ENCODE measurements at places on chromosomes 7 and 10.

DNA sequence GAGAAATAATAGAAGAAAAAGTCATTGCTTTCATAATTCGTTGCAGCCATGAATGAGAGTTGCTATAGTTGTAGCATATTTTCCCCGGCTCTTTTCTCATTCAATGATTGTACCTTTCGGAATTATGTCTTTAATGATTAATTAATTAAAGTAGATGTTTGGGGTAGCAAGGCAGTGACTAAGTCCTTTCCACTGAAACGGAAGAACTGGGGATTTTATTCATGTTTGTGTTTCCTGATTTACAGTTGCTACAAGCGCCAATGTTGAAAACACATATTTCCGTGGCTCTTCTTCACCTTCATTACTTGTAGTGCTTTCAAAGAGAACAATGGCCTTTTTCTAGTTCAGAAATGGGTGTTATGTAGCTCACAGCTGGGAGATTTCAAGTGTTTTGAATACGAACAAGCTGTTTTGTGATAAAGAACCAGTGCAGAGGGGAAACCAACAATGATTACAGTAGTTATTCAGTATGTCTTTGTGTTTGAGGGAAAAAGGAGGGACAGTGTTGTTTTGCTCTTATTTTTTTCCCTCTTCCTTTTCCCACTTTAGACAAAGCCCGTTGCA is 153.5 kb downstream of the NSUN6 start:
- no peak for DNase-seq

GRCh38 chr7:68623030-68623429 is 975.2 kb upstream of the AUTS2 start:
- DNase-seq = no peak

DNA sequence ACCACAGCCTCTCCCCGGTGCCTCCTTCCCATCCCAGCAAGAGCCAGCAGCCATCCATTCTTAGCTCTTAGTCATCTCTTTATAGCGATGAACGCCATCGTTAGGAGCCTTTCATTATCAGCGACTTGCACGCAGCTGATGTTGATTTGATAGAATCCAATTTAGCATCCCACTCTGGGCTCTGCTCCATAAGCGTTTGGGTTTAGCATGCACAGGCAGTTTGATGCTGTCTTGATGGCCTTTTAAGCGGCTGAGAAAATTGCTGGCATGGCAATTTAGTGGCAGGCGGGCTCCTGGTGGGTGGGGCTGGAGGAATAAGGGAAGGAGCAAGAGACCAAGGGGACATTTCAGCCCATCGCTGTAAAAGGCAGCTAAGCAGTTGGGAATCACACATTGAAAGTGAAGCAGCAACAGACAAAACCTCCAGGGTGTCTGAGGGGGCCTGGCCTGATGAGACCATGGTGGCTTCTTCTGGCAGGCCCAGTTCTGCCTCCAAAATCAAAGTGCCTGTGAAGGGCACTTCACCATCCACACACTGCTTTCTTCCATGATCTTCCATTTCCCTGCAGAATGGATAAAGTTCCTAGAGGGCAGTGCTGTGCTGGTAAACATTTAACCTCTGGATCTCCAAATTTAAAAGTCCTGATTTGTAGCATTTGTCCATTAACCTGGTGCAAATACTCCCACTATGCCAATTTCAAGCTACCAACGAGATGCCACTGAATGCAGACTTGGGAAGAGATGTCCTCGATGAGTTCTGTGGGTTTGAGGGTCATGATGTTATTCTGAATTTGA is 107.8 kb upstream of the PLXNA4 start:
- no peak for DNase-seq

GRCh38 chr7:40604601-40605438 is 470.0 kb downstream of the SUGCT start:
- DNase-seq = peak; percentile 82

DNA sequence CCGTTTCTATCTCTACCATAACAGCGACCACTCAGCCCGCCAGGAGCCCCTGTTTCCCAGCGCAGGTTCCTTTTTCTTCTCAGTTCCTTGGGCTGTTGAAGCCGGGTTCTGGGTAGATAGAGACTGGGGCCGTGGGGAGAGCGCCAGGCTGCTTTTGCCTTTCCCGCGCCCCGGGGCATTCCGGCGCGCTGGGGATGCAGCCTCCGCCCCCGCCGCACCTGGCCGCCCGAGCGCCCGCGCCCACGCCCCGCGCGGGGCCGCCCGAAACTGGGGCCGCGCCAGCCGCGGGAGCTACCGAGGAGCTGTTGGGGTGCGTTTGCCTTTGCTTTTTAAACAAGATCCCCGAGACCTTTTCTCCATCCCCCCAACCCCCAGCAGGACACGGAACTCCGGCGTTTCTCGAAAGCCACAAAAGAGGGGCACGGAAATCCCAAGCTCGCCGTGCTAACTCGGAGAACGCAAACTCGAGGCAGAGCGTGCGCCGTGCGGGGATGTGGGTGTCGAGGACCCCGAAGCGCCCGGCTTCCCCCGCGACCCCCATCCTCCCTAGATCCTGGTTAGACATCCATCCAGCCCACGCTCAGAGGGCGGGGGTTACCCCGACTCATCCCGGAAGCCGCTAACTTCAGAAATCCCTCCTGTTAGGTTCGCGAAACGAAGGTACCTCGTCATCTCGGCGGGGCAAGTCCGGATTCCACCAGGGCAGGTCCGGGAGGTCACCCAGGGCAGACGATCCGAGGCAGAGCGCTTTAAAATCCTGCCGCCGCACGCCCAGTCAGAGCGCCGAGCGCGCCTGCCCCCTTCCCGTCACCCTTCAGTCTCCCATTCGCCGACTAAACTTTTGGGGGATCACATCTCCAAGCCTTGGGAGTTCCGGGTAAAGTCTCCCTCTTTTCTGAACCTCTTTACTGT is 1.0 kb downstream of the GRM8 start:
- DNase-seq = peak; percentile 58

DNA sequence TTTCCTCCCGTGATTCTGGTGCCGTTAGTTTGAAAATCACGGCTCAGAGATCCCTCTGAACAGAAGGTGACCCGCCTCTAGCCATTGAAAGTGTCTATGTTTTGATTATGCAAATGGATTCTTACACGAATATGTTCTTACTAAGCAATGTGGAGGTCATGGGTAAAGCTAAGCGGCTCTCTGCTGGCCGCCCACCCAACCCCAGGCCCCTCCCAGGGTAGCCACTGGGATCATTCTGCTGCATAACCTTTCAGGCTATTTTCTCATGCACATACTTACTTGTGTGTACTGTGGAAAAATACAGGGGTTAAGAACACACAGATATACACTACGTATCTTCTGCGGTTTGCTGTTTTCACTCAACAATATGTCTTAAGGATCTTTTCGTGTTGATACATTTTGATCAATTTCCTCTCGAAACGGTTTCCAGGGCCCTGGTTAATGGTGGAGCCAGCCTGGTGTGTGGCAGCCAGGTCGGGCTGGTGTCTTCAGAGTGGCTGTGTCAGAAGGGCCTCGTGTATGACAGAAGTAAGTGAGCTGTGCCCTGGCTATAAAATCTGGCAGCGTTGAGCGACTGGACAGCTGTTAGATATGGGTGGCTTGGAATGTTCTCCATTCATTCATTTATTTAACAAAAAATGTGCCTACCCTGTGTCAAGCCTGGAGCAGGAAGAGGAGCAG is 29.9 kb downstream of the ZNF783 start:
- DNase-seq = no peak

DNA sequence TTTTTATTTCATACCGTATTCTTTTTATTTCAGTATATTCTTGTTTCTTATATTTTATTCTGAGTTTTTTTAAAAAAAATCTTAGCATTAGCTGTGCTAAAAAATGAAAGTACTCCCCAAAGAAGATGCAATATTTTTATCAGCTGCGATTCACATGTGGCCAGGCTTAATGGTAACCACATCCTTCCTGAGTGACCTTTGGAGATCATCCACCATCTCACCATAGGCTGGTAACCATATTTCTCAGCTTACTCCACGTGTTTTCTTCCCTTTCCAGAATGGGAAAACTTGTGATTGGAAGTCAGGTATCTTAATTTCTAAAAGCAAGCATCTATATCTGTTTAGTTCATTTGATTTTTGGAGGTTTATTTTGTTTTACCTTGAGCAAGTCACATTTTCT is 18.8 kb upstream of the LIPM start:
- DNase-seq = no peak

DNA sequence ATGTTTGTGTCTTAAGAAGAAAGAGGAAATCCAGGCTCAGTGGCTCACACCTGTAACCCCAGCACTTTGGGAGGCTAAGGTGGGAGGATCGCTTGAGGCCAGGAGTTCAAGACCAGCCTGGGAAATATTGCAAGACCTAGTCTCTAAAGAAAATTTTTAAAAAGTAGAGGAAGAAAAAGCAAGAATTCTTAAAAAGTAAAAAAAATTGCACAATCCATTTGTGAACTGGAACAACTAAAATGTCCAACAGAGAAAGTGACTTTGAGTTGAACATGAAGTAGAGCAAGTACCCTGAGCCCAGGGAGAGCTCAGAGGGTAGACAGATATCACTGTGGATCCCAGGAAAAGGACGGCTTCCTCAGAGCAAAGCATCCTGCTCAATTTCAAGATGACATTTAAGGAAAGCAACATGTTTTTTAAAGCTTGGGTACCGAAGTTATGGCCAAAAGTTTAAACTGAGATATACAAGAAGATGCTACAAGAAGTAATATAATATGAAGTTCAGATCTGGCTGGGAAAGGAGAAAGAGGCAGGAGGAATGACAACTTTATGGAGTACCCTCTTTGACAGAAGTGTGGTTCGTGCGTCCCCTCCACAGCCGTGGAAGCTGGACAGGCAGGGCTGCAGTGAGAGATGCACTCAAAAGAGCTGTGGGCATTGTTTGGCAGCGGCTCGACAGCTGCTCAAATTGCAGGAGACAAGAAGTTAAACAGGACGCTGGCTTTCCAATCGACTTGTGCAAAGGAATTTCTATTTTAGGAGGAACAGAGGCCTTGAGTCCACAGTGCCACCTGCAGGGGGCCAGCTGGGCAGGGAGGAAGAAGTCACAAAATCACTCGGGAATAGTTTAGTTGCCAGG is 201.3 kb downstream of the JCAD start:
- peak; percentile 87 for DNase-seq
